ENCODE measurements at places on chromosomes 4 and X.

- no peak for DNase-seq
These were observed 236.9 kb downstream of the DCTD start for GRCh38 chr4:182680234-182680653.

GRCh38 chr4:174273930-174274329, 9.5 kb downstream of the FBXO8 start:
- DNase-seq, result no peak

- DNase-seq, result no peak
These were observed 63.6 kb downstream of the IRF2 start for GRCh38 chr4:184410748-184411147.

GRCh38 chr4:175747250-175747649, 64.8 kb downstream of the GPM6A start:
- DNase-seq, result no peak

GRCh38 chr4:40722576-40723161, 27.1 kb upstream of the NSUN7 start:
- peak; percentile 77 for DNase-seq

- no peak for DNase-seq
These were observed 33.9 kb downstream of the AFF2 start for GRCh38 chrX:148534291-148534690.

DNA sequence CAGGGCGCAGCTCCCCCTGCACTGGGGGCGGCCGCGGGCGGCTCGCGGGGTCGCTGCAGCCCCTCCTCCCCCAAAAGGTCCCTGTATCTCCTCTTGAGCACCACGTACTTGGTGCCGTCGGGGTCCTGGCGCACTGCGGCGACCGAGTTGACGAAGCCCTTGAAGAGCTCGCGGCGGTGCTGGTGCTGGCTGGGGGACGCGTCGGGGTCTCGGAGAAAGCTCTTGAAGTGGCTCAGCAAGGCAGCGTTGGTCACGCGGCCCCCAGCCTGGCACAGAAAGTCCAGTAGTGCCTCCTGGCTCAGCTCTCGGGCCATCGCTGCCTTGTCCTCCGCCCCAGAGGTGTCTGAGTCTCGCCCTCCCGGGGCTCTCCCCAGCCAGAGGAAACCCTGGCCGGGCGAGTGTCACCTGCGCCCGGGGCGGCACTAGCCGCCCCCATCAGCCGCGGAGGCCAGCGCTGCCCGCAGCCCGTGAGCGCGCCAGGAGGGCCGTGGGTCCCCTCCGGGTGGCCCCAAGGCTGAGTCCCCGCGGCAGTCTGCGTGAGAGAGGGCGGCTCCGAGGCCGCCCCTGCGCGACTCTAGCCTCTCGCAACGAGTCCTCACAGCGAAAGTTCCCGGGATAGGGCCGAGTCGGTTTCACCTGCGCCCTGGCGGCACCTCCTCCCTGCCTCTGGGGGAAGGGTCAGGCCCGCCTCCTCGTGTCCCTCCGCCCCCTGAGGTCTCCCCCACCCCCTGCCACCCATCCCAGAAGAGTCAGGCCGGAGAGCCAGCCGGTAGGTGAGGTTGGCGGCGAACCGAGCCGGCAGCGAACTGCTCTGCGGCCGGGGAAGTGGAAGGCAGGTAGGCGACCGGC, at the start of gene SOWAHB:
TSS of gene SOWAHB (minus strand) at position 609 of the 849 bp plus-strand sequence. CDS start at position 314, 295 bp downstream.
- DNase-seq, result no peak

DNA sequence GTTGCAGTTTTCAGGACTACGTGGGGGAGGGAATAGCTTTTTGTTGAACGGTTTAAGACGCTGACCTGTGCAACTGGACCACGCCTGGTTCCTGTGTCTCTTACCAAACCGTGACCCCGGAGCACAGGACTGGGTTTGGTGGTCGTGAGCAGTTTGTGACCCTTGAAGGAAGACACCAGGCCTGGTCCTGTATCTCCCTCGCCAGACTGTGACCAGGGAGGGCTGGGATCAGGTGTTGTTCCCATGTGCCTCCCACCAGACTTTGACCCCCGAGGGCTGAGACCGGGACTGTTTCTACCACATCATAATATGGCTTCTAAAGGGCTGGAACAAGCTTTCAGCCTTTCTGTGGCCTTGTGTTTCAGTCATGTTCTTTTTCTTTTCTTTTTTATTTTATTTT, 683 bp downstream of the EBP start:
- DNase-seq, result no peak

DNA sequence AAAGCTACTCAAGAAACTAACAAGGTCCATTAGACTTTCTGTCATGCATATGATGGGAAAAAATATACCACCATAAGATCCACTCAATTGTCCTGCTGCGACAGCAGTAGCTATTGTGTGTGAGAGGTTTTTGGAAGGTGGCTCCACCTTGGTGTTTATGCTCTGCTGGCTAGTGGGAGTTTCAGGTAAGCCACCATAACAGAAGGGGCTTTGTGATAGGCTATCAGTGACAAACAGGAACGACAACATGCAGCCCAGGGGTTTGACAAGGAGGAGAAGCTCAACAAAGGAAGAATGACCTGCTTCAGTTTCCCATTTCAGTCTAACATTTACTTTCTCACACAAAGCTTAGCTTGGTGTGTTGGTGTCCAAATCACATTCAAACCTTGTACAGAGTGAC, 182.6 kb downstream of the ATOH1 start:
- DNase-seq, result no peak

- no peak for DNase-seq
These were observed 34.0 kb upstream of the VEGFD start for GRCh38 chrX:15418041-15418706.

GRCh38 chrX:19571711-19572110, 56.4 kb upstream of the MAP3K15 start:
- DNase-seq, result no peak

DNA sequence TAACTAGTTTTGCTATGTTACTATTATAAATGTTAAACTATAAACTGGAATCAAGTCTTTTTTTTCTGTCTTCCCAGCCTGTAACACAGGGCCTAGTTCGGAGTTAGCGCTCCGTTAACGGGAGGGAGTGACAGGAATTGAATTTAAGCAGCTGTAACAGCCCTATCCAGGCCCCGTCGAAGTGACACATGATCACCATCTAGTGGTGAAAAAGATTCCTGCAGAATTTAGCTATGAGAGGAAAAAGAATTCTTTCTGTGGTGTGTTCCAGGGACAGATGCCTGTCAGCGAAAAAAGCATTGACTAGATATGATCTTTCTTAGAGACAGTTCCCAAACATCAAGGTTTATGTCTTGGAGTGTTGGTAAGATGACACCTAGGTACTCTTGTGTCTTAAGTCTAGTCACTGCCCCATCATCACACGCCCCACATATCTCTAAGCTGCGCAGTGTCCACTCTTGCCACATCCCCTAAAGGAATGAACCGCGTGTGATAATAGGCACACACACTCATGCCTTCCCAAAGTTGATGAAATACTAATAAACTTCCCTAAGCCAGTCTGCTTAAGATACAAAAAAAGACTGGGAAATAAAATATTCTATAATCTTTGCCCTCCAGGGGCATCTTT, 2.1 kb downstream of the GAB3 start:
- no peak for DNase-seq

DNA sequence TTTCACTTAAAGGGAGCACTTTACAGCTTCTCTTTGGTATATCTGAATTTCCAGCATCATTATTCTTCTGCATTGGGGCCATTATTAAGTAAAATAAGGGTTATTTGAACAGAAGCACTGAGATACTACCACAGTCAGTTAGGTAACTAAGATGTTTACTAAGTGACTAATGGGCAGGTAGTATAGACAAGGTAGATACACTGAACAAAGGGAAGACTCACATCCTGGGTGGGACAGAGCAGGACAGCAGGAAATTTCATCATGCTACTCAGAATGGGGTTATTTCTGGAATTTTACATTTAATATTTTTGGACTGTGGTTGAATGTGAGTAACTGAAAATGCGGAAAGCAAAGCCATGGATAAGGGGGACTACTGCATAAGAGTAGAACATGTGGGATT, 316.0 kb downstream of the CCSER1 start:
- DNase-seq, result no peak

DNA sequence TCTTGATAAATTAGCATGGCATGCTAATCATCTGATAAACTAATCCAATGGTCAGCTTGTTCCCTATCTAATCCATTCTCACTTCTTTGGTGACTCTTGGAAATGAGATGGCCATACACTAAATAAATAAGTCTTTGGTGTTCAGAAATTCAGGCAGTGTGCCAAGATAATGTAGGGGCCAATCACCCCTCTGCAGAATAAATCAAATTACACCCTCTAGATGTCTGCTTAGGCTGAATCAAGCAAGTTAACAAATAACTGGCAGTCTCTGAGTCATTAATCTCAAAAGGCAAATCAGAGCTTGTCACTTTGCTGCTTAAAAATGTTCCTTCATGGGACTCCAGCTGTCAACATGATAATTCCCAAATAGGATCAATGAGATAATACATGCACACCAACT, 97.4 kb downstream of the NLGN4X start:
- no peak for DNase-seq

- DNase-seq, result no peak
These were observed 43.5 kb downstream of the CLDN34 start for GRCh38 chrX:10010686-10011085.

DNA sequence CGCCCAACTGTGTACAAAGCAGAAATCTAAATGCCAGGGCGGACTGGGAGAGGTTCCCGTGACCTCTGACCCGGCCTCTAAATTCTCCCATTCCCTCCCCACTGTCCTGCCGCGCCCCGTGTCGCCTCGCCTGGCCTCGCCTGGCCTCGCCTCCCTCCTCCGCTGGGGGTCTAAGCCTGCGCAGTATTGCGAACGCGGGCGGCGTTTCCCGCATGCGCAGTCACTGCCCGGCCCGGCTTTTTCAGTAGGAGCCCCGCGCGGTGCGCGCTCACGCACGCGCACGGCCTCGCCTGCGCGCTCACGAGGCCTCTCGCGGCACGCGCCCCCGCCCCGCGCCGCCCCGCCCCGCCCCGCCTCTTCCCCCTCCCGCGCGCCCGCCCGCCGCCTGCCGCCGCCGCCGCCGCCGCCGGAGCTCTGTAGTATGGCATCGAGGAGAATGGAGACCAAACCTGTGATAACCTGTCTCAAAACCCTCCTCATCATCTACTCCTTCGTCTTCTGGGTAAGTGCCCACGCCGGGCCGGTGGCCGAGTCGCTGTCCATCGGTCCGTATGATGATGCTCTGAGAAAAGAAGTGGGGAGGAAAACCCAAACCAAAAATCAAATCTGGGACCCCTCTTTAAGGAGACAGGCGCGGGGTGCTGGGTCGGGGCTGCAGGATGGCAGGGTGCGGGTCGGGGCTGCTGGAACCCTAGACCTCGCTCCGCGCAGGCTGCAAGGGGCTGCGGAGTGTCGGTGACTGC, at the start of gene TSPAN7:
TSS of gene TSPAN7 (plus strand) at position 417 of the 743 bp plus-strand sequence. CDS start at position 422, 5 bp downstream.
- peak; percentile 22 for DNase-seq

DNA sequence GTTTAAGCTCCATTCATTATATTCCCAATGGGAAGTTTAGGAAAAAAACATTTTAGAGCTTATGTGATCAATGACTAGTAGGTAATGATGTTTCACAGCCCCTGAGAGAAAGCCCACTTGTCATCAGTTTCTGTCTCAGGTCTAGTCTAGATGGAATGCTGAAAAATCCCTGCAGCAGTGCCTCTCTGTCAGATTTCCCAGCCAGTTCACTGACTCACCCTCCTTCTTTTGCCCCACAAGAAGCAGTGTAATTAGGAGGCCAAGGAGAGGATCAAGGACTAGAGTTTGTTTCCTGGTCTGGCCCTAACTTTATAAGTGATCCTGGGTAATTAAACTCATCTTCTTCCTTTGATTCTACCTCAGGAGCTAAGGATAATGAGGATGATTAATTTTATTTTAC, 118.7 kb upstream of the ANXA3 start:
- no peak for DNase-seq

DNA sequence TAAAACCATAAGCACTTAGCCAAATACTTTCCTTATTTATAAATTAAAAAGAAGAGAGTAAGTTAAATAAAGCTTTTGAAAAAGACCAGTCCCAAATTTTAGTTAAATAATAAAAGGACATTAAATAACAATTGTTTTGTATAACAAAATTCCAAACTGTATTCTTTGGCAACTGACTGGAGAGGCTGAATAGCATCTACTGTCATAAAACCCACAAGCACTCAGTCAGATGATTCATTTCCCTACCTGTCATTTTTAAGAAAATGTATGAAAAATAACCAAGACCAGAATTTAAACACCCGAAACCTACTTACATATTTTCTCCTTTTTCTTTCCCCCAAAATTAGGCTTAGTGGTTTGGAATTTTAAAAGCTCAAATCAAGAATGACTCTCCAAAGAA, 32.5 kb upstream of the SMIM10L2A start:
- no peak for DNase-seq

DNA sequence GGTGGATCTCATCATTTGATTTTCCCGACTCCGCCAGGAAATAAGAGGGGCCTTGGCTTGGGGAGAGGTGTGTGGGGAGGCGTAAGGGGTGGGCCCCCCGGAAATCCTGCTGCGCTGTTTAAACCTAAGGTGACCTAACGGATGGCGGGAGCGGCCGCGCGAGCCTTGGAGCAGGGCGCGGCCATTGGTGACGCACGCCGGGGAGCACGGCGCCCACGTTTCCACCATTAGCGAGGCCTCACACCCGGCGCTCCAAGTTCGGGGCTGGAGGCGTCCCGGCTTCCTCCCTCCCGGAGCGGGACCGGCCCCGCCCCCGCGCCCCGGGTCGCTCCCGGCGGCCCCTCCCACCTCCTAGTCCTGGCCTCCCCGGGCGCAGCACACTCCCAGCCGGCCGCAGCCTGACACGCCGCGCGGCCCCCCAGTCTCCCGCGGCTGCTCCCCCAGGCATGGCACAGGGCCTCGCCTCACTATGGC, at the start of gene SMS:
TSS of gene SMS (plus strand) at position 354 of the 474 bp plus-strand sequence. CDS start at position 470, 116 bp downstream.
- no peak for DNase-seq

DNA sequence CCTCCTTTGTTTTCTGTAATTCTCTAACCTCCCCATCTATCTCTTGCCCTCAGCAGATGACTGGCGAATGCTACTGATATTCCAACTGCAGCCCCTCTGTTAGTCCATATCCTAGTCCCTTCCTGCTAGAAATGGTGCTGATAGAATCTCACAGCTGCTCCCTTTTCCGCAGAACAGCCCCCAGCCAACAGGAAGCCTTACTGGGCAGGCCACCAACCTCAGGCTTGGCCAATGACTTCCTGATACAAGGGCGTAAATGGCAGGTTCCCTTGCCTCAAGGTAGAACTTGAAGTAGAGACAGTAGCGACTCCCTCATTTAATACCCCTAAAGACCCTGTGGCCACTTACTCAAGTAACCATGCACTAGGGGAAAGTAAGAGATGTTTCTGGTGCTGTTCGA, 26.7 kb upstream of the SLC2A9 start:
- no peak for DNase-seq

DNA sequence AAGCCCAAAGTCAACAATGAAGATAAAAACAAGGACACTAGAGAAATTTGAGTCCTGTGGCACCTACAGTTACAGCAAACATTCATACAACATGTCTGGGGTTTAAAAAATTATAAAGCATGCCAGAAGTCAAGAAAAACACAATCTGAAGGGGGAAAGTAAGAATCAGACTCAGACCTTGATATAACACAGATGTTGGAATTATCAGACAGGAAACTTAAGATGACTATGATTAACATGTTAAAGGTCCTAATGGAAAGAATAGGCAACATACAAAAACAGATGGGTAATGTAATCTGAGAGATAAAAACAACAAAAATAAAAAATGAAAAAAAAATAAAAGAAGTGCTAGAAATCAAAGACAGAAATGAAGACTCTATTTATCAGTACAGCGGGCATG, 446.5 kb downstream of the SPRY1 start:
- no peak for DNase-seq

- no peak for DNase-seq
These were observed 139.4 kb upstream of the EMCN start for GRCh38 chr4:100657187-100657586.

- DNase-seq, result no peak
These were observed 81.0 kb downstream of the SHROOM2 start for GRCh38 chrX:9867226-9867625.

GRCh38 chrX:39440799-39441284, 639.6 kb downstream of the MID1IP1 start:
- DNase-seq, result no peak

GRCh38 chr4:17288151-17288550, 223.7 kb downstream of the QDPR start:
- no peak for DNase-seq
